Germinal center (tissue), 1 donor: ENCODE measurements at places on chromosomes 1 and 21.

DNA sequence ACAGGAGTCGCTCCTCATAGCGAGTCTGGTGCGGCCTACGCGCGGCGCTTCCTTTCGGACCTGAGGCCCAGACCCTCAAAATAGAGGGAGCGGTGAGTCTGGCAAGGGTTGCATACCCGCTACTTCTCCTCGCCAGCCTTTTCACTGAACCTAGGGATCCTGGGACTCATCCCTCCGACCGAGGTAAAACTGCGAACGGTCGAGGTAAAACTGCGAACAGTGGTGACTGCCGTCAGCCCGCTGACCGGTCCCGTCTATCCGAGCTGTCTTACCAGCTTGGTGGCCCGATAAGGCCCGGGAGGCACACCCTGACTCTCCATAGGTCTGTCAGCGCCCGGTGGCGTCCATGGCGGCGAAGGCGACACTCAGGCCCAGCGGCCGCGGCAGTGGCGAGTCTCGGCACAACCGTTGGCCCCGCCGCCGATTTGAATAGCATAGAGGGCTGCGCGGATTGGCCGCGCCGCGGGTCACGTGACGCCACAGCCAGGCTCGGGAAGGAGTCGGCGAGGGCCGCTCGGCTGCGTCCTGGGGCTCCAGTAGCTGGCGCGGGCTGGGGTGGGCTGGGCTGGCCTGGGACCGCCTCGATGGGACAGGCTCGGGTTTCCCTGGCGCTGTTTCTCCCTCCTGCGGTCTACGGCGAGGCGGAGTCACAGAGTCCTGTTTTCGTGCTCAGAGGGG, at the start of gene DEPDC1:
Gene DEPDC1, minus strand, starts transcription at position 403 of the 678 bp plus-strand sequence. Its CDS starts 83 bp downstream, at position 320.
- DNase-seq = peak; percentile 94

- DNase-seq = no peak
These were observed 17.9 kb upstream of the CD101 start for GRCh38 chr1:116983678-116984077.

DNA sequence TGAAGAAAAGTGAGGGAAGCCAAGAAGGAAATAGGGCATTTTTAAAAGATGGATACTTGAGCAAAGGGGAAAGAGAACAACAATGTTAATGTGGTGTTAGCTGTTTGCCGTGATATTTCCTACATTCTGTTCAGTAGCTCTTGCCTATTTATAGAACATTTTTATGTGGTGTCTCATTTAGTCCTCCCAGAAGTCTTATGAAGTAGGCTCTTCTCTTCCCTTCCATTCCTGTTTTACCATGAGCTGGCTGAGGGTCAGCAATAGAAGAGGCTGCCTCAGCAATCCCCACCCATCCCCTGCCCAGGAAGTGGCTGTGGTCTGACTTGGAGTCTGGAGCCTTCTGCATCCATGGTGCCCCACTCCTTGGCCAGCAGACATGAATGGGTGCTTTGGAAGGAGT, 60.1 kb downstream of the KIAA0040 start:
- DNase-seq = no peak

DNA sequence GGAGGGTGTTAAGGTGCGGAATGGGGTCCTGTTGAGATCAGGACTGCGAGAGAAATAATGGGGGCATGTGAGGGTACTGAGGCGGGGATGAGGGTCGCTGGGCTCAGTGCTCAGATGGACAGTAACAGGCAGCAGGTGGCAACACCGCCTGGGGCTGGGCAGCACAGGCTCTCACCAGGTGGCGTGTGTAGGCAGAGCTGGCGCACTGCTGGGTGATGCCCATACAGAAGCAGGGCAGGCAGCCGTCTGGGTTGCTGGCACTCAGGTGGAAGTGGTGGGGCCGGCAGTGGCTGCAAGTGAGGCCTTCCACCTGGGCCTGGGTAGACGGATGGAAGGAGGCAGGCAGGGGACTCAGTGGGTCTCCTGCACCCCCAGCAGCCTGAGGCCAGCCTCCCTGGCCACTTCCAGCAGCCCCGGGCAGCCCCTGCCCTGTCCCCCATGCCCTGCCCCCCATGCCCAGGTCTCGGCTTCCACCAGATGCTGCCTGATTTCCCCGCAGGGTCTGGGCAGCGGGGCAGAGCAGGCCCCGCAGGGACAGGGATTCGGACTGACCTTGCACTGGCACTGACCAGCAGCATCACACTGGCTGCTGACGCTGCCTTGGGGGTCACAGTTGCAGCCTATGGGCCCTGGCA, 60.5 kb downstream of the LDLRAD2 start:
- DNase-seq = no peak

- DNase-seq = no peak
These were observed 95.8 kb upstream of the HOOK1 start for GRCh38 chr1:59718989-59719360.

GRCh38 chr1:178581351-178582303, 68.7 kb downstream of the TEX35 start:
- DNase-seq = peak; percentile 62

GRCh38 chr1:34101151-34101550, 63.9 kb downstream of the CSMD2 start:
- DNase-seq = no peak

- no peak for DNase-seq
These were observed at the start of gene GJA4 for GRCh38 chr1:34792868-34793727. Gene GJA4 (plus strand): TSS chr1:34792999. CDS start chr1:34794214, 1,215 bp downstream.

GRCh38 chr1:178928976-178929375, 58.1 kb upstream of the ANGPTL1 start:
- DNase-seq = no peak

DNA sequence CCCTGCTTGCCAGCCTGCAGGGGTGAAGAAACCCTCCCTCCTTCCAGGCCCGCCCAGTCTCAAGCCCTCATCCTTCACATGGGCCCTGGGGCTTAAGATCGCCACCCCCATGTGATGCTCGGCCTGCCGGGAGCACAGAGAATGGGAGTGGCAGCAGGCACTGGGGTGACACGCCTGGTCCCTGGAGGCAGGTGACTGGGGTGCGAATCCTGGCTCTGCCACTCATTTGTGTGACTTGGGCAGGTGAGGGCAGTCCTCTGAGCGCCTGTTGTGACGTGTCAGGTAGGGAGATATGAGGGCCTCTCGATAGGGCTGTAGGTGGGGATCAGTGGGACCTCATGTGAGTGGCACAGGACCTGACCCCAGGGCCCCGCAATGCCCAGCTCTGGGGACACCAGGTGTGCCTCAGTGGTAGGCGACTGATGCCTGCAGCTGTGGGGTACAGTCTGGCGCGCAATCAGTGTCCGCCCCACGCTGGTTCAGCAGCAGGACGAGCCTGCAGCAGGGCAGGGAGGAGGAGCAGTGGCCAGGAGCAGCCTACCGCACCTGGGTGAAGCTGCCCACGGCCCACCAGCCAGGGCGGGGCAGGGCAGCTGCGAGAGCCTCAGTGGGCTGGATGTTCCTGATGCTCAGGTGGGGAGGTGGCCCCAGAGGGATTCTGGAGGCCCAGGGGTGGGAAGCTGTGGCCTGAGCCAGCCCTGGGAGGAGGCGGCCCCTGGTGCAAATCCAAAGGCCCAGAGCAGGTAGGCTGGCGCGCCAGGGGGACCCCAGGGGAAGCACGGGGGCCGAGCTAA, 6.2 kb downstream of the SH2D5 start:
- no peak for DNase-seq

- DNase-seq = no peak
These were observed 47.4 kb downstream of the ACTN2 start for GRCh38 chr1:236733653-236734052.

DNA sequence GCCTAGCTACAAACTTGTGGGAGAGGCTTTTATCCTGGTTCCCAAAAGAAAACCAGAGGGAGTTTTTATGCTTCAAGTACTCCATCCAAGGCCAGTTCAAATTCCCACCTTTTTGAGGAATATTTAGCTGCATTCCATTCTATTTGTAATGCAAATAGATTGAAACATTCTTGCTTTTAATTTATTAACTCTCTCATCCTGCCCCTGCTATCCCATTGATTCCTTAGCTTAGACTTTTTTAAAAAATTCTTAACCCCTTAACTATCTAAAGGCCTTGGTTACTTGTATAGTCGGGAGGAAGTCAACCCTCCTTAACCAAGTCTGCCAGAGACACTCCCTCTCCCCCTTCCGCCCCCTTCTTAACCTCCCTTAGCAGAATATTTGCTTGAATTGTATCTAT, 2.5 kb upstream of the MOV10 start:
- DNase-seq = no peak

DNA sequence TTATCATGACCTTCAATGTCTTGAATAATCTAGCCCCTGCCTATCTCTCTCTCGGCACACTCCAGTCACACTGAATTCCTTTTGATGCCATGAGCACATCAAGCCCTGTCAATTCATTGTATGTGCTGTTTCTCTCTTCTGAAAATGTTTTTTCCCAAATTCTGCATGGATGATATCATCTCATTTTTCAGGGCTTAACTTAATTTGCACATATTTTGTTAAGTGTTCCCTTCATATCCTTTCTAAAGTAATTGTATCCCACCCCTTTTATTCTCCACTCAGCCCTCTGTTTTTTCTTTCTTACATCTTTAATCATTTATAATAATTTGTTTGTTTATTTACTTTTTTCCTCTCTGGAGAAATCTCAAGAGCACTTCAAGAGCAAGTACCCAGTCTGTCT, 149.9 kb downstream of the ZNF326 start:
- no peak for DNase-seq

DNA sequence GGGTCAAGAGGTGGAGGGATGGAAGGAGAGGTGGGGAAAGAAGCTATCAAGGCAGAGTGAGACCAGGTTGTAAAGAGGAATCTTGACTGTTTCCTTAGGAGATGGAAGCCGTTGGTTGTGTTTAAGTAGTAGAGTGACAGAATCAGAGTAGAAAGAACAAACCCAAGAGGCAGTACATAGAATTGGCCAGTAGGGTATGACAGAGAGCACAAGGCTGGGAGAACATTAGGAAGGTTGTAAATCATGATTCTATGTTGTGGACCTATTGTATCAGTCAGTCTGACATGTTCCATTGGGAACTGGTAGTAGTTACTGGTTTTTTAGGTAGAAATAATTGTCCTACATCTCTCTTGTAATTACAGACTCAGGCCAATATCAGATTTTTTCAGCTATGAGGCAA, 486.9 kb upstream of the USP24 start:
- no peak for DNase-seq

DNA sequence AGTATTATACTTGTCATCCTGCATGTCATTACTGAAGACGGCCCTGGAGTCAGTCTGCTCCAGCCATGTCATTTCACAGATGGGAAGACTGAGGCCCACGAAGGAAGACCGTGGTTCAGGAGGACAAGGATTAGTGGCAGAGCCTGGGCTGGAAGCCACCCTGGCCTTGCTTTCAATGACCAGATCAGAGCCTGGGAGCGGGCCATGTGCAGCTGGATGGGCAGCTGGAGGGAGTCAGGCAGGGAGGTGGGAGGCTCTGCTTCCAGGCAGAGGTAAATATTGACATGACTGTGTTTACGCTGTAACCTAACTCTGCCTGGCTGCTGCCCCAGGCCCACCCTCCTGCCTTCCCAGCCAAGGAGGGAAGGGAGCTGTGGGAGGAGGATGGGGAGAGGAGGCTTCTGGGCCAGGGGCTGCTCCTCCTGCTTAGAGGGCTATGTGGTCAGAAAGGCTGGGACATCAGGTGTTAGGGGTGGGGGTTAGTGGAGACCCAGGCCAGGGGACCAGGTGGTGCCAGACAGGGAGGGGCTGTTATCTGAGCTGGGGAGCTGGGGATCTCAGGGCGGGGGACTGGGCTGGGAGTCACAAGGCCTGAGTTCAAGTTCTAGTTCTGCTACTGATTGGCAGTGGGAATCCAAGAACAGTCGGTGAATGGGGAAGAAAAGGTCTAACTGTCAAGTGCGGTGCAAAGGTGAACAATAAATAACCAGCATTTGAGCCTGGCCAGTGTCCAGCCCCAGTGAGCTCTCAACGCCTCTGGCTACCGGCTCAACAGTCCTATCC, 48.5 kb upstream of the ECE1 start:
- no peak for DNase-seq

DNA sequence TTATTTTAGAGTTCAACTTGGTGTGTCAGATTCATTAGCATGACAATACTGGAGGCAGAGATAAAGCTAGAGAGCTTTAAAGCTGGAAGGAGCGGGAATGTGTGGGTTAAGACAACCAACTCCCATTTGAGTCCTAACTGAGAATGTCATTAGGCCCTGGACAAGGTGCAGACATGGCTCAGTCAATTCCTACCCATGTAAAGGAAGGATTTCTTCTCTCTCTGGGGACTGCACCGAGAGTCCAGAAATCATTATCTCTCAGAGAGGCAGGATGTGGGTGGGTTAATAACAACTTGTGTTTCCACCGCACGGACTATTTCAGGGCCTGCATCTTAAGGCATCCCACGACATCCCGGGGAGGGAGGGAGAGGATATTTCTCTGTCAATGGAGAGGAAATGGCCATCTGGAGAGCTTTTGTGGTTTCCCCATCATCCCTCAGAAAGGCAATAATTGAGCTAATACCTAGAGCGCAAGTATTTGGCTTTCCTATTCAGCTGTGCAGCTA, 46.7 kb upstream of the SARS1 start:
- no peak for DNase-seq

DNA sequence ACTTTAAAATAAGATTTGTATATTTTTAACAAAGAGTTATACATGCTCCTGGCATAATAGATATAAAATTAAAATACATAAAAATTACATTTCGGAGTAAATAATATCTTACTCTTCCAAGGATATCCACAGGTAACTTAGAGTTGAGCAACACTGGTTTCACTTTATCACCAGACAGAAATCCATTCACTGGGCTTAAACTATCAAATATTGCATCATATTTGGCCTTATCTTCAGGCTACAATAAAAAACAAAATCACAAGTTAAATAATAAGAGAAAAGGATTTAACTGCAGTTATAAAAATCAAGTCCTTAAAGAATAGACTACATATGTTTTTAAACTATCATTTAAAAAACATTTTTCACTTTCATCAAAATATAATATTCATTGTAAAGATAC, 55.5 kb downstream of the EPS15 start:
- DNase-seq = no peak

DNA sequence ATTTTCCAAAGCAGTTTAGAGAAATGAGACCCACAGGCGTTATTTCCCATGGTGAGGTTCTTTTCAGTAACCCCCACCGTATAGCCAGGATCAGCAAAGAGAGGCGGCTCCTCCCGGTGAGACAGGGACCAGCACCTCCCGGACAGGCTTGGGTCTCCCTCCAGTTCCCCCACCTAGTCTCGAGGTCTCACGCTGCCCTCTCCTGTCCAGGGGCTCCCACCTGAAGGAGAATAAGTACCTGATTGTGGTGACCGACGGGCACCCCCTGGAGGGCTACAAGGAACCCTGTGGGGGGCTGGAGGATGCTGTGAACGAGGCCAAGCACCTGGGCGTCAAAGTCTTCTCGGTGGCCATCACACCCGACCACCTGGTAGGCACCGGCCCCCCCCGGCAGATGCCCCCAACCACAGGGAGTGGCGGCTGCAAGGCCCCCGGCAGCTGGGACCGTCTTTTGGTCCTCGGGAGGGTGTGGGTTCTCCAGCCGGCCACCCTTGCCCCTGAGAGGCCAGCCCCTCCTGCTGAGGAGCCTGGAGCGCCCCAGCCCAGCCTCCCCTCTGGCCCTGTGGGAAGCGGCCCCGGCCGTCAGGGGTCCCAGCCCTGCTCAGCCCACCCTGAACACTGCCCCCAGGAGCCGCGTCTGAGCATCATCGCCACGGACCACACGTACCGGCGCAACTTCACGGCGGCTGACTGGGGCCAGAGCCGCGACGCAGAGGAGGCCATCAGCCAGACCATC, 4.9 kb downstream of the COL6A1 start:
- no peak for DNase-seq
